Epithelial cell of esophagus (primary cell): ENCODE measurements at places on chromosomes 16 and 17.

- no peak for DNase-seq
These were observed 64.0 kb upstream of the GAS7 start for GRCh38 chr17:10262451-10262850.

- no peak for DNase-seq
These were observed 393.7 kb upstream of the DYNLRB2 start for GRCh38 chr16:80147026-80147655.

- DNase-seq: no peak
These were observed 11.2 kb downstream of the NAA60 start for GRCh38 chr16:3454631-3455147.

DNA sequence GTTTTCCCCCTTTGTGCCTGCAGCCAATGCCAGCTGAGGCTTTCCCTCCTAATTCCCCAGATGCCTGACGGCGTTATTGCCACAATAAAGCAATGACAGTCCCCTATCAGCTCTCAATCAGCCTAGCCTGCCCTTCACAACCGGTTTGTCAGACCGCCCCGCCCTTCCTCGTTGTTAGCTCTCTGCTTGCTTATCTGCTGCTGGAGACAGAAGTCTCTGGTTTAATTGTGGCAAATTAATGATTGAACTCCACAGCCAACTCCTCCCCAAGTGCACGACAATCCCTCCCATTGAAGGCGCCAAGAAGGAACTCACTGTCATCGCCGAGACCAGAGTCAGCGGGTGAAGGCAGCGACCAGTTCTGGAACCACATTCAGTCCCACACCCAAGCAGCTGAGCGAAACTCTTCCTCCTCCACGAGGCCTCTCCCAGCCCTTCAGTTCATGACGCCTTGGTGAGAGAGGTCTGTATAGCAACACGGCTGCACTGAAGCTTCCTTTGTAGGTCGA is 474.4 kb downstream of the SLC39A11 start:
- peak; percentile 61 for DNase-seq

DNA sequence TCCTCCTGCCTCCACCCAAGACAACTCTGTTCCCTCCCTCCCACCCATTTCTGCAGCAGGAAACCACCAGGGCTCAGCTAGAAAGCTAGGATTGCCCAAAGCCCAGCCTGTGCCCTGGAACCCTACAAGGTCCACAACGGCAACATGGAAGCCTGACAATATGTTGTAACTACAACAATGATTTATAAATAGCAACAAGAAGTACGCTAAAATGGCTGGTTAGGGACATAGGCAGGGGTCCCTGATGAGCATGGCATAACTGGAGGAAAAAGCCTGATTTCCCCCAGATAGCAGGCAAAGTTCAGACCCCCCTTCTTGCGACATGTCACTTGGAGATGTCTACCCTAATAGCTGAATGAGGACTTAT is 6.6 kb downstream of the ST3GAL2 start:
- no peak for DNase-seq

DNA sequence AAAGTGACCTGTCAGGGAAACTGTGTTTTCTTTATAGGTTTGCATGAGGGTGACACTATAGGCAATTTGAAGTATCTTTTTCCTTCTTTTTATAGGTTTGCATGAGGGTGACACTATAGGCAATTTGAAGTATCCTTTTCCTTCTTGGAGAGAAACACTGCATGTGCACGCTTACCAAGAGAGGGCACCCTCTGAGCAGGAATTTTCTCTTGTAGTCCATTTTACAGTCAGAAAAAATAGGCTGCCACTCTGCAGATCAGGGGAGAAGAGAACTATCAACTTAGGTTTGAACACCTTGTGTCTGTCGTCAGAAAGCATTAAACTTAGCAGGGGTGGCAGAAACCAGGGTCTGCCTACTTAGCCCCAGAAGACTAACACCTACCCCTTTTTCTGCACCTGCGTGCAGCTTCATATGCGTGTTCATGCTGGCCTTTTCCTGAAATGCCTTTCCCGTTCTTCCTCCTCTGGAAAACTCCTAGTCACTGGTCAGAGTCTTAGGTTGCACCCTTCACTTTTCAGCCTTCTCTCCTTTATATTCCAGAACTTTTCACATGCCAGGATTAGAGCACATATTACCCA is 16.4 kb upstream of the SMIM36 start:
- peak; percentile 70 for DNase-seq

GRCh38 chr16:87007907-87008306 is 309.3 kb downstream of the C16orf95 start:
- no peak for DNase-seq

- peak; percentile 61 for DNase-seq
These were observed 9.4 kb upstream of the CEP20 start for GRCh38 chr16:15897834-15898254.

DNA sequence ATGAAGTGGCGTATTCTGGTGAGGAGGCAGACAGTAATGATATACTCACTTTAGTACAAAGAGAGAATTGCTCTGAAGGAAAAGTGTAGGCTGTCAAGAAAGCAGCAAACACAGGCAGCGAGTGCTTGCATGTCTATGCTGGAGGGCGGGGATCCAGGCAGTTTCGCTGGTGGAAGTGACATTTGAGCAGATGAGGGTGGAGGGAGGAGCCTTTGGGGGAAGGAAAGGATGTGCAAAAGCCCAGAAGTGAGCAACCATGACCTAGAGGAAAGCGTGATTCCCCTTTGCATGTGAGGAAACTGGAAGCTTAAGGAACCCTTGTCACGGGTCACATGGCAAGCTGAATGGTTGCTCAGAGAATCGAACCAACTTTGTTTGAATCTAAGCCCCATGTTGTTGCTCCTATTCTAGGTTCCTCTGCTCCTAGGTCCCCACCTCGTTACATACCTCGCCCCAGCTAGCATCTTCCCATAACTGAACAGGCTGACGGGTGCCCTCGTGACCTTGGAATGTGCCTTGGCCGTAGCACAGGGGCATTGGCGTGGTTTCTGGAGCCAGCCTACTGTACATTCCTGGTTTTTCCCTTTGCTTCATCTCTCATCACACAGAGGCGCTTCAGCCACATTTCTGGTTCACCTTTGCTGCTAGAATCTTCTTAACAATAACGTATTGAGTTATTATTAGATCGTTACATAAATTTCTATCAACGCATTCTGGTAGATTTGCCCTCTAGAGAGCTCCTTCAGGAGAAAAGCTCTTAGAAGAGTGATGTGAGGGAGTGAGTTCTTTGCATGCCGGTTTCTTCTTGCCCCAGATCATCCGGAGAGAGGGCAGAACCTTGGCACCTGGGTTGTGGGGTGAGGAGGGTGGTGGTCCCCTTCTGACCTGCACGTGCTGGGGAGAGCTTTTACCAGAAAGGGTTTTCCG is 191.8 kb downstream of the SNX29 start:
- peak; percentile 21 for DNase-seq

GRCh38 chr16:53945996-53946395 is 242.0 kb downstream of the FTO start:
- peak; percentile 74 for DNase-seq

GRCh38 chr17:10183931-10184930 is 14.2 kb downstream of the GAS7 start:
- no peak for DNase-seq

DNA sequence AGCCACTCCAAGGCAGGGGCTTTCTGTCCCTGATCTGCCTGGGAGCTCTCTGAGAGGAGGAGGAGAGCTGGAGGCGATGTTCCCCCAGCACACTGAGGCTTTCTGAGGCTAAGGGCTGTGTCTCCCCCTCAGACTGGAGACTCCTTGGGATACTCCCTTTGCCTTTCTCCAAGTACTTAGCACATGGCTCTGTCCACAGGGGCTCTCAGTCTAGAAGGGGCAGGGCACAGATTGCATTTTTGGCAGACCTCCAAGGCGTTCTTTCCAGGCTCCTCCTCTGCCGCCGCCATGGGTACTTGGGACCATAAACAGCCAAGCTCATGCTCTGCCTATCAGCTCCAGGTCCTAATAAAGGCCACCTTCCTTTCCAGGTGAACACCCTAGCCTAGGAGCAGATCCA is 1.8 kb upstream of the GIP start:
- no peak for DNase-seq
